CD4-positive, alpha-beta T cell treated with Interleukin-15 for 4 hours (primary cell): ENCODE measurements at places on chromosomes 16 and 17.

- DNase-seq: no peak
Measured at GRCh38 chr17:8123695-8124349, at the start of gene HES7. TSS of gene HES7 (minus strand) at chr17:8124106. CDS start at chr17:8124084, 22 bp downstream.

DNA sequence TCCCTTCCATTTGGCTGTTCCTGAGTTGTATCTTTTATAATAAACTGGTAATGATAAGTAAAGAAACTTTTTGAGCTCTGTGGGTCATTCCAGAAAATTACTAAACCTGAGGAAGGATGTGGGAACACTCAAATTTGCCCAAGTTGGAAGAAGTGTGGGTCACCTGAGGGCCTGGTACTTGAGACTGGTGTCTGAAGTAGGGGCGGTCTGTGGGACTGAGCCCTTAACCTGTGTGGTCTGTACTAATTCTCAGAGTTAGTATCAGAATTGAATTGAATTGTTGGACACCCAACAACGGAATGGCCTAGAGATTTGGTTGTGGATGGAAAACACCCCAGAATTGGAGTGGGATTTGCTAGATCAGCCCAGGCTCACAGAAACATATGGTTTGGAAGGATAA, 43.1 kb downstream of the IKZF3 start:
- no peak for DNase-seq

DNA sequence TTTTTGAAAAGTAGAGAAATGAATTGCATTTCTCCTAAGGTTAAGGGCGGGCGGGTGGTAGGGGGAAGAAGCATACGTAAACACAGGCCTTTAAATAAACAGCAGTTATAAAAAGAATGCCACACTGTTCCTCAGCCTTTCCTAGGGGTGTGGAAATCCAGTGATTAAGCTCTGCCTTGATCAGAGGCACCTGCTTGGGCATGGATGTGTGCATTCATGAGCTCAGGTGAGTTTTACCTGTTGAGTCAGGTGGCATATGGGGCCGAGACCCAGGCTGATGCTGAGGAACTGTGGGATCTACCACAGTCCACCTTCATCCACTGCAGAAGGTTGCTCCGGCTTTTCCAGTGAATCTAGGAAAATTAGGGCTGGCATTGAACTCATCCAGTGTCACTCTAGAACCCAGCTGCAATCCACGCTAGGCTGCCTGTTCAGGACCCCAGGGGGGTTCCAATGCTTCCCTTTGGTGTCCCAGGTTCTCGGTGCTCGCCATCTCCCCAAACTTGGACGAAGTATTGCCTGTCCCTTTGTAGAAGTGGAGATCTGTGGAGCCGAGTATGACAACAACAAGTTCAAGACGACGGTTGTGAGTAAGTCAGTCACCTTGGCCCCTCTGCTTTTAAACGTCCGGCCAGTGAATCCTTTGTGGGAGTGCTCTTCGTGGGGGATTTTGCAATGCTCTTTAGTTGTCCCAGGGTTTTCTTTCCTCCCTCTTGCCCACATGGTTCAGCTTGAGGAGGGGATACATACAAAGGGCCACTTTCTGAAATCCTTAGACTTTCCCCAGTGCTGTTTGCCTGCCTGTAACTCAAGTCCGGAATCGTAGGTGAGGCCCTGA, 72.7 kb downstream of the SDR42E1 start:
- DNase-seq: no peak

DNA sequence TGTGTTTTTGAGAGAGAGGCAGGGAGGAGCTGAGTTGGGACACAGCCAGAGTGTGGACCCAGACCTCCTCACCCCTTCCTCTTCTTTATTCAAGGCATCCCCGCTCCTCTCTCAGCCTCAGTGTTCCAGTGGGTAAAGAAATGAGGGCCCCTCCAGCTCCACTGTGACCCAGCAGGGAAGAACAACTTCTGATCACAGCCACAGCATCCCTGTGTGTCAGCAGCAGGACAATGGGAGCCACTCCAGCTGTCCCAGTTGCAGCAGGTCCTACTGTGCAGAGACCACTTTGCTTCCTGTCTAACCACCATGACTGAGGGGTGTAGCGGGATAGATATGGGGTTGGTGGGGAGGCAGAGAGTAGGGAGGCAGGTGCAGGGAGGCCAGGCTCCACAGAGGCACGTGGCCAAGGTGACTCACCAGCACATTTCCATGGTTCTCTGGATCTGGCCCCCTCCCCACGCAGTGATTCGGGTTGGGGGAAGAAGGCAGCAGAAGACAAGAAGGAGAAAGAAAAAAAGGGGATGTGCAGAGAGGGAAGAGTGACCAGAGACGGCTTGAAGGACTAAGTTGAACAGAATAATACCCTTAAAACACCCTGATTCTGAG, 24.5 kb downstream of the PIK3R5 start:
- peak; percentile 46 for DNase-seq

GRCh38 chr16:68715471-68715870, 21.6 kb upstream of the CDH1 start:
- DNase-seq: no peak

- peak; percentile 19 for DNase-seq
Measured at GRCh38 chr17:19768046-19768782, 20.1 kb upstream of the ALDH3A1 start.

DNA sequence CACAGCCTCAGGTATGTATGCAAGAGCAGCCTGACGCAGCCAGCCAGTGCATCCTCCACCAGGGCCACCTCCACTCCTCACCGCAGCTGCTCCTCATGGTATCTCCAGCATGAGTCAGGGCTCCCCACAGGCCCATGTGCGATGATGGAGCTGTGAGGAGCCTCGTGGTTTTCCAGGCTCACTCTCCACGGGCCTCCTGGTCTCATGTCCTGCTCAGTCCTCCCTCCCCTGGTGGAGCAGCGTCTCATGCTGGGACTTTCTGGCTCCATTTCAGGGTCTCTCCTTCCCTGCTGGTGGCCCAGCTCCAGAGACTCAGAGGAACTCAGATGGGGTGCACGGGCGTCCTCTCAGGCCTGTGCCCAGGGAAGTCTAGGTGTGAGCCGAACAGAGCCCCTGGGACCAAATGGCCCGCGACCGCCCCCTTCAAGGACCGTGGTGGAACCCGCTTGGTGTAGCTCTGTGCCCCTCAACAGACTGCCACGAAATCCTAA, 70.4 kb downstream of the METRNL start:
- no peak for DNase-seq

- DNase-seq: no peak
Measured at GRCh38 chr17:58531122-58531521, 16.7 kb upstream of the MTMR4 start.

- no peak for DNase-seq
Measured at GRCh38 chr17:60665602-60666001, 12.0 kb upstream of the BCAS3 start.

GRCh38 chr16:19479302-19479721, 42.6 kb downstream of the GDE1 start:
- no peak for DNase-seq

GRCh38 chr17:8056976-8057625, 18.2 kb downstream of the ALOX15B start:
- DNase-seq: no peak

GRCh38 chr17:77324227-77324626, 183.5 kb downstream of the SEC14L1 start:
- DNase-seq: no peak

DNA sequence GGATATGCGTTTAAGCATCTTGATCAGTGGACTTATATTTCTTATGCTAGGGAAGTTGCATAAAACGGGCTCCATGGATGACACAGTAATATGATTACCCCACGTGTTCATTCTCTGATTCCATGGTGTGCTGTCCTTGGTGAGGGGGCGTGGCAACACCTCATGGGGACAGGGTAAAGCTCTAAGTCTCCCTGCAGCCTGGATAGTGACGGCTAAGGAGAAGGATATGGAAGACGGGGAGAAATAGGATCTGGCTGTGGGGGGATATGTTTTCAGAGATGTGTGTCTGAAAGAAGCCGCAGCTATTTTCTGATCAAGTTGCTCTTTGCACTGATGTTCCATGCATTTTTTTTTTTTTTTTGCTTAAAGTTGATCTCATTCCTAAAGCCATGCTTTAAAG, 84.3 kb downstream of the MARCHF10 start:
- no peak for DNase-seq

GRCh38 chr16:84672276-84673202, 24.2 kb downstream of the KLHL36 start:
- peak; percentile 80 for DNase-seq

- DNase-seq: no peak
Measured at GRCh38 chr16:17914168-17914567, 422.4 kb downstream of the NPIPA8 start.

DNA sequence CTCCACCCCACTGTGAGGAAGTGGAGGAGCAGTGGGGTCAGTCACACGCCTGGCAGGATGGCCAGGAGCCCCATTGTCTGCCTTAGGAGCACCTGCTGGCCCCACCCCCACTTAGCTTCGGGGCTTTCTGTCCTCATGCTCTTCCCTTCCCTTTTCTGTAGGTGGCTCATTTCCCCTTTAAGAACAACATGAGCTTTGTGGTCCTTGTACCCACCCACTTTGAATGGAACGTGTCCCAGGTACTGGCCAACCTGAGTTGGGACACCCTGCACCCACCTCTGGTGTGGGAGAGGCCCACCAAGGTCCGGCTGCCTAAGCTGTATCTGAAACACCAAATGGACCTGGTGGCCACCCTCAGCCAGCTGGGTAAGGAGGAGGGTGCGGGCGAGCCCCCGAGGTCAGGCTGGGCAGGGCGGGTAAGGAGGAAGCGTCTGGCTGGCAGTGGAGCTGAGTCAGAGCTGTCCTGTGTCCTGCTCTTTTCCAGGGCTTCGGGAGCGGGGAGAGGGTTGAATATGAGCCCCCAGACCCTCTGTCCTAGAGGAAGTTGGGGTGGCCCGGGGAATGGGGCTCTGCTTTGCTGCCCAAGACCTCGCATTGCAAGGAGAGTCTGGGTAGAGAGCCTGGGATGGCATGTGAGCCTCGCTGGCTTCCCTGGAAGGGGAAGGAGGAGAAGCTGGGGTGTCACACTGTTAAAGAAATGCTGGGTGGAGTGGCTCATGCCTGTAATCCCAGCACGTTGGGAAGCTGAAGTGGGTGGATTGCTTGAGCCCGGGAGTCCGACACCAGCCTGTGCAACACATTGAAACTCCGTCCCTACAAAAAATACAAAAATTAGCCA, 9.2 kb upstream of the SERPINF1 start:
- DNase-seq: no peak

DNA sequence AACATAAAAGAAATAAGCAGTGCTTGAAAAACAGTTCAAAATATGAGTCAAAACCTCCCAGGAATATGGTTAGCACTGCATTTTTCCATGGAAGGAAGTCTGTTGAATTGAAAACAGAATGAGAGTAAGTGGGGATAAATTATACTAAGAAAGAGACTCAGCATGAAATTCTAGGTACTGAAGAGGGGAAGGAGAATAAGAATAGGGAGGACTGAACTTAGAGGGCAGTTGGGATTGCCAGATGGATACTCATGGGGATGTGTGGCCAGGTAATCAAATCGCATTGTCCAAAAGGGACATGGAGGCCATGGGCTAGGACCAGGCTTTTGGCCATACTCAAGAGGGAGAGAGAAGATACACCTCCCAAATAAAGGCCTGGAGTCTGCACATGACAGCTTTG, 247.9 kb downstream of the CDH13 start:
- no peak for DNase-seq
